ENCODE measurements at places on chromosomes 1 and 21.

- no peak overlapping the region for H3K27ac ChIP-seq
- H3K27me3 ChIP-seq: peaks cover 35% of the 10 kb centered on the region
- peak overlapping the region; percentile 9 for H3K4me3 ChIP-seq
Measured at GRCh38 chr1:212667223-212668139, 32.2 kb downstream of the BATF3 start.

DNA sequence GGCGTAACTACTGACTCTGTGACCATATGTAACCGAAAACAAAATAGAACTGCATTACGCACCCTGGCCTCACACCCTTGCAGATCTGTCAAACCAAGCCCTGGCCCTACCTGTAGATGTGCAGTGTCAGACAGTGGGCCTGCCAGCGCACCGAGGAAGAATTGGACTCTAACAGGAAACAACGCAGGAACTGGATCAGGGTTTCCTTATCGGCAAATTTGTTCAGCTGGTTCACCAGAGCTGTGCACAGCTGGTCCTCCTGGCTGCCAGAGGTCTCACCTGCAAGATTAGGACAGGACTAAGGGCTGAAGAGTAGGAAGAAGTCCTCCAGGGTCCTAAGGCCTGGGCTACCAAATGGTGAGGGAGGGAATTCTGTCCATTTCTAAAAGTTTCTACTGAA lies 90.0 kb downstream of the UBR4 start:
- H3K27ac ChIP-seq: no peak overlapping the region
- H3K36me3 ChIP-seq: peaks cover 15% of the 10 kb centered on the region
- no peak for DNase-seq
- no peaks in the 10 kb centered on the region for H3K27me3 ChIP-seq
- H3K4me3 ChIP-seq: no peak overlapping the region

DNA sequence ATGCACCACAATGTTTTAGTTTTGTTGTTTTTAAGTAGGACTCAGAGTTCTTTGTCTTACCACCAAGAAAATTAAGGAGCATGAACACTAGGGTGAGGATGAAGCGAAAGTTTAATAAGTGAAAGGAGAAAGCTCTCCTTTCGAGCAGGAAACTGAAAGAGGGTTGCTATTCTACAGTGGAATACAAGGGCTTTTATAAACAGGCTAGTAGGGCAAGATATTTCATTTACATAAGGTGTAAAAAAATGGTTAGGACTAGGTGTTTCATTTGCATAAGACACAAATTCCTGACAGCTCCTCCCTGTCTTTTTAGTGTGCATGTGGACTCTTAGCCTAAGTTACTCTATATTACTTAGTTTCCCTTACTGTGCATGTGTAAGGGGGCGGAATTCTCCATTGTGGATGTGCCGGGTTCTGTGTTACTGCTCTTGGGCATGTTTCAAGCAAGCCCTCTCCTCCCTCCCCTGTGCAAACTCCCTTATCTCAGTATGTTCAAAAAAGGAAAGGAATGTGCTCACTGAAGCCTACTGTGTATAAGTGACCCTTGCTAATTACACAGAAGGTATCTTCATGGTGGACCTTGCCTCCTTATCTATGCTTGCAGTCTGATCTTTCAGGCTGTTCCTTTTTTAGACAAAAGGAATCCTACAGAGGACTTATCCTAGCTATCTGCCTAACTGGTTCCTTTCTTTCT lies 7.3 kb downstream of the TSHB start:
- H3K4me1 ChIP-seq: no peaks in the 10 kb centered on the region
- H3K4me3 ChIP-seq: no peak overlapping the region
- H3K27me3 ChIP-seq: no peaks in the 10 kb centered on the region
- DNase-seq: no peak
- no peaks in the 10 kb centered on the region for H3K36me3 ChIP-seq

GRCh38 chr1:222461941-222462340 lies 86.0 kb downstream of the HHIPL2 start:
- H3K36me3 ChIP-seq: peaks cover 4% of the 10 kb centered on the region
- peaks cover 10% of the 10 kb centered on the region for H3K27me3 ChIP-seq
- H3K4me1 ChIP-seq: peaks cover 16% of the 10 kb centered on the region
- H3K4me3 ChIP-seq: no peak overlapping the region

DNA sequence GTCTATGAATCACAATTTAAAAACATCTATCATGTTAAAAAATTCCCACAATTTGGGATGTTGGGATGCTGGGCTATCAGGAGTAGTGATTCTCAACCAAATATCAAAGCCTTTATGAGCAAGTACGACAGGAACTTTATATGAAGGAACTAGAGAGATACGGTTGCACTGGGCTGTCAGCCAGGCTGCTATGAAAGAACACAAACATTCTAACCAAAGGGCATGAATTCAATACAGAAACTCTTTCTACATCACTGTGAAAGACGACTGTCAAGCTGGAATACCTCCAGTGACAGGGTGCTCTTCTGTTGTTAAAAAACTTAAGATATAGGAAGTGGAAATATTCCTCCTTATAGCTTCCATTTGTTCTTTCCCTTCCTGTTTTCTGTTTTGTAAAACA lies 9.8 kb downstream of the CACNA1E start:
- H3K27ac ChIP-seq: no peak overlapping the region
- H3K27me3 ChIP-seq: peaks cover 74% of the 10 kb centered on the region
- no peak overlapping the region for H3K4me3 ChIP-seq
- H3K4me1 ChIP-seq: peaks cover 4% of the 10 kb centered on the region
- H3K36me3 ChIP-seq: peaks cover 2% of the 10 kb centered on the region

Data from T-helper 17 cell (primary cell).